CD4-positive, alpha-beta T cell treated with Interleukin-12 subunit alpha and Interleukin-12 subunit beta, for 1 hour (primary cell): ENCODE measurements at places on chromosomes 12 and 14.

- no peak for DNase-seq
These were observed 41.1 kb upstream of the TSPAN9 start for GRCh38 chr12:3035815-3036702.

DNA sequence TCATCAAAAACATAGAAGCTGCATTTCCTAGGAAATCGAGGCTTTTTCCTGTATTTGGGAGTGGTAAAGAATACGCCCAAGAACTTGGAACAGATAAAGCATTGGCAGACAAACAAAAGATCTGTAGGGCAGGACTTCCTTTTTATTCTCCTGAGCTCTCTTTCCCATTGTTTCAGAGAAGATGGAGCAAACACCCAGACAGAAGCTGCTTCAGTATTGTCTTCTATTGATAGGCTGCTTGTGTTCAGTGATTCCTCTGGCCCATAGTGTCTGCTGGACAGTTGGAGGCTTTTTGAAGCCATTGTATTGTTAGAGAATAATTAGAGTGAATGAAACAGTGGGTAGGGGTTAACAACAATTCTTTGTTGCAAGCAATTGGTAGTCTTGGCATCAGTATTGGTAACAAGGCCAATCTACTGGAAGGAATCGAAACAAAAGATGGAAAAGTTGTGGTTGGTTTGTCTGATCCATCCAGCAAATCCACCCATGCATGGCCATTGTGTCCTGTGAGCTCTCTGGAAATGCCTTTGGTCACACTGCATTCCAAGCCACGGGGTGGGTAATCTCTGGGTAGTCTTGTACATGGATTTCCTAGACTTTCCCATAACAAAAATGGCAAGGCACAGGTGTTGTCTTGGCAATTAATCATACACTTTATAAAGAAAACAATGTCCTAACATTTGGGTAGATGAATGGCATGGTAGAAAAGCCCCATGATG, 424.8 kb downstream of the RAD51B start:
- no peak for DNase-seq

- DNase-seq = no peak
These were observed 176.1 kb downstream of the SLC25A21 start for GRCh38 chr14:36996133-36996856.

GRCh38 chr12:27463511-27464219, 17.1 kb downstream of the SMCO2 start:
- DNase-seq = no peak

DNA sequence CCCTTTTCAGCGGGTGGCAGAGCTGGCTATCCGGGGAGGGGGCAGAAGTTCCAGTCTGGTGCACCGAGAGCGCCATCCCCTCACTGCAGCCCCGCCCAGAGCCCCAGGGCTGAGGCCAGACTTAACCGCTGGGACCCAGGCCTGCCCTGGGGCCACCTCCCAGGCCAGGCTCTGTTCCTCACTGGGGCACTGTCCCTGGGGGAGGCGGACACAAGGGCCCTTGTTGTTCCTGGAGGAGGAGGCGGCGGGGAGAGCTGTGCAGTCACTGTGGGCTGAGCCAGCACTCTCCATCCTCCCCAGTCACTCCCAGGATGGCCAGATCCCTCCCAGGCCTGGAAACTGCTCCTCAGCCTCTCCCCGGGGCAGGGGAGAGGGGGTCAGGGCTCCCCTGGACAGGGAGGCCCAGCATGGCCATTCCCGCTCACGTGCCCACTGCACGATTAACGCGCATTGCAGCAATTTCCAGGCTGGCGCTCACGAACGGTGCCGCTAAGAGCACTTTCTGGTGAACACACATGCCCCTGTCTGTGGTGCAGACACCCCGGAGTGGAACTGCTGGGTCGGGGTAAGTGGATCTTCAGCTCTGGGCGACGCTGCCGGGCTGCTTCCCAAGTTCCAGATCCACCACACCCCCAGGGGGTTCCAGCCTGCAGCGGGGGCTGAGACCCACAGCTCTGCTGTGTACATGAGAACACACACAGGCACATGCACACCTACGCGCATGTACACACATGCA, 89.8 kb upstream of the SFSWAP start:
- DNase-seq = no peak
